ENCODE measurements at places on chromosomes 16 and 17.

- DNase-seq, result no peak
Observed at GRCh38 chr16:49755313-49755620, 100.6 kb downstream of the ZNF423 start.

- DNase-seq, result no peak
Observed at GRCh38 chr16:88194397-88195268, 188.1 kb upstream of the ZNF469 start.

GRCh38 chr17:74350486-74350885, 11.2 kb downstream of the BTBD17 start:
- no peak for DNase-seq

- no peak for DNase-seq
Observed at GRCh38 chr17:40993839-40994238, at the start of gene KRTAP3-3. Gene KRTAP3-3, minus strand, starts transcription at chr17:40994164. Its CDS starts 67 bp downstream, at chr17:40994097.

- DNase-seq, result no peak
Observed at GRCh38 chr17:50638606-50638965, 3.9 kb downstream of the ABCC3 start.

DNA sequence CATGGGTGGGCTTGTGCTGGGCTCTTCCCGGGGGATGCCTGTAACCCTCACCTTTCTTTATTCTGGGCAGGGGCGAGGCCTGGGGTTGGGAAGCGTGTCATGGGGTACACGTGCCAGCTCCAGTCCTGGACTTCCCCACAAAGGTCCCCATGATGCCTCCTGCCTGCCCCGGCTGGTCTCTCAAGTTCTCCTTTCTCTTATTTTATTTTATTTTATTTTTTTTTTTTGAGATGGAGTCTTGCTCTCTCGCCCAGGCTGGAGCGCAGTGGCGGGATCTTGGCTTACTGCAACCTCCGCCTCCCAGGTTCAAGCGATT, 8.6 kb downstream of the ATP2A3 start:
- no peak for DNase-seq

- DNase-seq, result no peak
Observed at GRCh38 chr17:68277807-68278206, 13.1 kb downstream of the SLC16A6 start.

DNA sequence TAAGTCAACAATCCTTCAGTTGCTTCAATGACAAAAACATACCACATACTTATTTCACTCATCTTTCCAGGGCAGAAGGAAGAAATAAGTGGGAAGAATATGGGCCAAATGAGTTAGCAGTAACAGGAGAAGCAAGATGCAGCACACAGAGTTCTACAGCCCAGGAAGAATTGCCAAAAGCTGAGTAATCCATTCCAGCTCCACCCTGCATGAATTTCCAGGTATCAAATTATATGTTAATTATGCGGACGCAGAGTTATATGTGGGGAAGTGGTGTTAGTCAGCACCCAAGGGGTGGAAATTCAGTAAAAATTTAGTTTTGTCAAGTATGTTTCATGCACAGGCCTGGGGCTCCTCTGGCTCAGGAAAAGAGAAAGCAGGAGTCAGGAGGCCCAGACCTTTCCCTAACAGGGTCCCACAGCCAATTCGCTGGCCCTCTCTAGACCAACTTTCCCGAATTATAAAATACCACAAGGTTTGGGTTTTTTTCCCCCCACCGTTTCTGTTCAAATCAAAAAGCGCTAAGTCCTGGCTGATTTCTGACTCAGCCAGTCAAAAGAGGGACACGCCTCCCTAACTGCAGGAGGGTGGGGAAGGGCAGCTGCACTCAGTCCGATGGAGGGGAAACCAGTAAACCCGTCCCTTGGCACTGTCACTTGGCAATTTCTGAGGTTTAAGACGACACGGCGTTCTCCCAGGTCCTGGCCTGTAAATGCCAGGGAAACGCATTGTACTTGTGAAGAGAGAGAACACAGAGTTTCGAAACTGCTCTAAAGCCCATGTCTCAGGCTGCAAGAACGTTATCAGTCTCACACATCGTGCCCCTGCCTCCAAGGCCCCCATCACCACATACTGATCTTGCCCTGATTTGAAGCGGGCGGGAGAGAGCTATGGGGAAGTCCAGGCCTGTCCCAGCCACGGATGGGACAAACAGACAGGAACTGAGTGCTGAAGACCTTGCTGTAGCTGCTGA, 58.1 kb downstream of the ZFHX3 start:
- no peak for DNase-seq

DNA sequence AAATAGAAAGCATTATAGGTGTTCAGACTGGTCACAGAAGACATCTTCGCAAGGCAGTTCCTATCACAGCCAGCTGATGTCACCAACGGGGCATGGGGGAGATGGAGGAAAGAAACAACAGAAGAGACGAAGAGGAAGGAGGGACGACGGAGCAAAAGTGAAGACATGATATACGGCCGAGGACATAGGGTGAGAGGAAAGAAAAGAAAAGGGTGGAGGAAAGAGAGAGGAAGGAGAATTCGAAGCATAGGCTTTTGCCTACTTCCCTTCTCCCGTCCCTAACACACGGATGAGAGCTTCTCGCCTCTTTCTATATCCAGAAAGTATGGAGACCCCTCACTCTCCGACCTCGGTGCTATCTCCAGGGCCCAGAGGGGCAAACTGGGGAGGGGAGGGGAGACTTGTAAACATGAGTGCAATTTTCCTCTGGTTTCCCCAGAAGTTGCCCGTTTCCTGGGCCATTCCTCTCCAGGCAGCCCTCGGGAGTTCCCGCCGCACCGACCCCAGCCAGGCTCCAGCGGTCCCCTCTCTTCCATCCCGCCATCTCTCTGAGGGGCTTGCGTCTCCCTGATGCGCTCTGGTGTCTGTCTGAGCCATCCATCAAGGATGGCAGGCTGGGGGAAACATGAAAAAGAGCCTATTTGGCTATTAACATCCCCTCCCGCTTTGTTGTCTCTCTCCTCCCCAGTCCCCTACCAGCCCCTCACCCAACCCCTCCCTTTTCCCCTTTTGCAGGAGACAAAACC, 26.0 kb downstream of the COPZ2 start:
- DNase-seq, result no peak

- DNase-seq, result no peak
Observed at GRCh38 chr17:34980681-34981537, 597 bp downstream of the LIG3 start.

- DNase-seq, result no peak
Observed at GRCh38 chr17:76182016-76182764, 41.1 kb upstream of the FOXJ1 start.

DNA sequence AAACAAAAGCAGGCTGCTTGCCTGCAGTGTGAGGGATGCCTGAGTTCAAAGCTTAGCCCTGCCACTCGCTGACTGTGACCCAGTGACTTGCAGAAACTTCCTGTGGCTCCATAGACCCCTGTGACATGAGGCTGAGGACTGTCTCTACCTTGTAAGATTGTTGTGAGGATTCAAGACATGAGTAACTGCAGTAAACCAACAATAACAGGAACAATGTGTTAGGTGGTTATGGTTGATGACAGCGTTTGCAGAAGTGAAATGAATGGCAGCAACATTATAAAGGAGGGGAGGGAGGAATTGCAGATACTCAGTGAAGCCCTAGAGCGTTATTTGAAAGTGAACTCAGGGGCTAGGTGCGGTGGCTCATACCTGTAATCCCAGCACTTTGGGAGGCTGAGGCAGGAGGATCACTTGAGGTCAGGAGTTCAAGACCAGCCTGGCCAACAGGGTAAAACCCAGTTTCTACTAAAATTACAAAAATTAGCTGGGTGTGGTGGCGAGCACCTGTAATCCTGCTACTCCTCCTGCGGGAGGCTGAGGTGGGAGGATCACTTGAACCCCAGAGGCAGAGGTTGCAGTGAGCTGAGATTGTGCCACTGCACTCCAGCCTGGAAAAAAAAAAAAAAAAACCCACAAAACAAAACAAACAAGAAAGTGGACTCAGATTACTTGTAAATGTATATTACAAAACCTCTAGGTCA, 33.5 kb upstream of the EMP2 start:
- no peak for DNase-seq

DNA sequence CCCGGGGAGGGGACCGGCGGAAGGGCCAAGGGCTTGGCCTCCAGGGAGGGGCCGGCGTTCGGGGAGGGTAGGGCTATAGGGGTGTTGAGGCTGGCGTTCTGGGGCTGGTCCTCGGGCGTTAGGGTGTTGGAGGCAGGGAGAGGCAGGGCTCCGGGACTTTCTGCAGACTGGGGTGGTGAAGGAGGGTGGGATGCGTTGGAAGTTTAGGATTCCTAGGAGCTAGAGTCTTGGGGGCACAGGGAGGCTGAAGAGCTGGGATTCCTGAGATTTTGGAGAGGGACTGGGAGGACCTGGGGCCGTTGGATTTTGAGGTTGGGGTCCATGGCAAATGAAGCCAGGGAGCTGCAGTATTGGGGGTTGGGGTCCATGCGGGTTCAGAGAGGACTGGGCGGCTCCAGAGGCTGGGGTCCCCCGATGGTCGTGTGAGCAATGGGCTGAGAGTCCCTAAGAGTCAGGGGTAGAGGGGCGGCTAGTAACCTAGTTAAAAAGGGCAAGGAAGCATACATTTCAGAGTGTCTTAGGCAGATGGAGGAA, 740 bp downstream of the NFATC2IP start:
- DNase-seq, result no peak

- no peak for DNase-seq
Observed at GRCh38 chr16:69399361-69399760, 13.6 kb upstream of the TERF2 start.

DNA sequence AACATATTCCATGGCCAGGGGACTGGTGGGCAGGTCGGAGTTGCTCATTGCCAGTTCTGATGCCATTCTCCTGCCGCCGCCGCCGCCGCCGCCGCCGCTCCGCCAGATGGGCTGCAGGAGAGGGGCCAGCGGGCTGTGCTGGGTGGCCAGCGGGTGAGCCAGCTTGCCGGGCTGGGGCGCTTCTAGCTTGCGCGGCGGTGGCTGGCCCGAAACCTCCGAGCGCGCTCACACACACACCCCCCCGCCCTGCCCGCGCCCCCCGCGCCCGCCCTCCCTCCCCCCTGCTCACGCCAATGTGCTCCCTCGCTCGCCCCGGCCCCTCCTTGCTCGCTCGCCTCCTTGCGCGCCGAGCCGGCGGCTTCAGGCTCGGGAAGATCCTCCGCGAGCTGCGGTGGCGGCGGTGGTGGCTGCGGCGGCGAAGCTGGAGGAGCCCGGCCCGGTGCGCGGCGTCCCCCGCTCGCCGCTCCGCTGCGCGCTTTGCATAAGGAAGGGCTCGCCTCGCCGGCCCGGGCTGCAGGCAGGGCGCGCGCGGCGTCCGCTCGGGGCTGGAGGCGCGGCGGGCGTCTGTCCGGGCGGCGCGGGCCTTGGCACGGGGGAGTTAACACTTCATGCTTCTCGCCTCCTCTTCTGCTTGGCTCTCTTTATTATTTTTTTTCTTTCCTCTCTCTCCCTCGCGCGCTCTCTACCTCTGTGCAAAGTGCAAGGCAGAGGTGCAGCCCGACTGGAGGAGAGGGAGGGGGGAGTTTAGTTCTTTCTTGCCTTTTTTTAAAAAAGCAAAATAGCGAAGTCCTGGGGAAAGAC, 500 bp downstream of the MAF start:
- DNase-seq, result no peak

GRCh38 chr17:50630524-50631194, 4.0 kb upstream of the ABCC3 start:
- no peak for DNase-seq

DNA sequence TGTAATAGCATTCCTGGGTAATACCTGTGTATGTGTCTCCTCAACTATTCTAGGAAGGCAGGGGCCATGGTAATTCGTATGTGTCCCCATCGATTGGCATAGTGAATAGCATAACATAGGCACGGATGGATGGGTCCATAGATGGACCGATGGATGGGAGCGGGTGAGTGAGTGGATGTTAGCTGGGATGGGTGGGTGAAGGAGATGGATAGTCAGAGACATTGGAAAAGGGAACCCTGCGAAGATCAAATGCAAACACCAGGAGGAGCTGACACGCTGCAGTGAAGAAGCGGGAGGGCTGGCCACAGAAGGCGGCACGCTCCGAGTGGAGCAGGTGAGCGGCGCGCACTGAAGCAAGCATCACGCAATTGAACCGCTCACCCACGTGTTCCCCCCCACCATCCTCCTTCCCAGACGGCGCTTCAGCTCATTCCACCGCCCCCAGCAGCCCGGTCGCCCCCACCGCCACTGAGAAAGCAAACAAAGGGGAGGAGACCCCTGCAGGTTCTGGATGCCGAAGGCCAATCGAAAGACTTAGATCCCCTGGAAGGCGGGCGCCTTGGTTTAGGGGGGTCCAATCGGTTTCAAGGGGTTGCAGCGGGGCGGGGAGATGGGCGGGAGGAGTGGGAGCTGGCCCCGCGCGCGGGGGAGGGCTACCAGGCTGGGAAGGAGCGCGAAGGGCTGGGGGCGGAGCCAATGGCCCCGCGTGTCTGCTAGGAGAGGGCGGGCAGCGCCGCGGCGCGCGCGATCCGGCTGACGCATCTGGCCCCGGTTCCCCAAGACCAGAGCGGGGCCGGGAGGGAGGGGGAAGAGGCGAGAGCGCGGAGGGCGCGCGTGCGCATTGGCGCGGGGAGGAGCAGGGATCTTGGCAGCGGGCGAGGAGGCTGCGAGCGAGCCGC, at the start of gene ARRB2:
Gene ARRB2, plus strand, starts transcription at position 839 of the 899 bp plus-strand sequence. CDS start 90 bp downstream, outside the sequence.
- DNase-seq, result peak; percentile 42

- no peak for DNase-seq
Observed at GRCh38 chr16:23575834-23576233, 18.3 kb downstream of the UBFD1 start.

GRCh38 chr16:30874244-30874820, 19.5 kb downstream of the BCL7C start:
- DNase-seq, result no peak

DNA sequence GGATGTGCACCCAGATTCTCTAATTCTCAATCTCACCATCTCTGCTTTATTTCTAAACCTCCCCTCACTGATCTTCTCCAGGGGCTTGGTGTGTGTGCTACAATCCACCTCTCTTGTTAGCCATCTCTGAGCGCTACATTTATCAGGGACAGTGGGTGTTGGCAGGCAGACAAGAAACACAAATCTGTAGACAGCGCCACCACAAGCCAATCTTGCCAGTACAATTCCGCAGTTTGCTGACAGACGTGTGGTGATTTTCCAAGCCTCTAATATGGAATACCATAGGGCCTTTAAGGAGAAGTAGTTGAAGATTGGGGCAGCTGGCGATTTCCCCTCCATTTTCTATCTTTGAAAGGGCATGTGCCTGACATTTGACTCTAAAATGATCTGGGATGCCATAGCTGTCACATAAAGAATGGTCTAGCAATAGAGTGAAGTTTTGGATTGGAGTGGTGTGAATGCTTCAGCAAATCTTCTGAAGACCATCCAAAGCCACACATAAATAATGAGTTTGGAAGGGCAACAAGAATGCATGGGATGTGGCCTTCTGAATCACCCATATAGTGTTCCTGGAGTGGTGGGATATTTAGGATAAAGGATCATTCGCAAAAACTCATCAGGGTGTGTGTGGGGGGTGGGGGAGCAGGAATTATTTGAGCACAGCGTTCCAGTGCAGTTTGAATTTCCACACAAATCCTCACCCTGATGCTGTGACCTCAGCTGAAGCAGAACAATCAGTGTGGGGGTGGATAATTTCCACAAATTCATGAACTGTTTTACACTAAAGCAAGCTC, 12.0 kb upstream of the ANKFN1 start:
- DNase-seq, result no peak

GRCh38 chr16:57519796-57520360, 16.5 kb downstream of the CCDC102A start:
- DNase-seq, result no peak

- no peak for DNase-seq
Observed at GRCh38 chr17:4675791-4676190, 28.1 kb downstream of the PELP1 start.

- no peak for DNase-seq
Observed at GRCh38 chr16:81004646-81005353, 1.9 kb downstream of the CMC2 start.

Measured in cortex of kidney (tissue), 1 donor.